Ovary (tissue), 10 donors: ENCODE measurements at places on chromosomes 11 and 22. TPM values are rescaled to one million over a fixed set of nuclear protein-coding genes. Genes with fewer than 3 reads are reported as not detected.

DNA sequence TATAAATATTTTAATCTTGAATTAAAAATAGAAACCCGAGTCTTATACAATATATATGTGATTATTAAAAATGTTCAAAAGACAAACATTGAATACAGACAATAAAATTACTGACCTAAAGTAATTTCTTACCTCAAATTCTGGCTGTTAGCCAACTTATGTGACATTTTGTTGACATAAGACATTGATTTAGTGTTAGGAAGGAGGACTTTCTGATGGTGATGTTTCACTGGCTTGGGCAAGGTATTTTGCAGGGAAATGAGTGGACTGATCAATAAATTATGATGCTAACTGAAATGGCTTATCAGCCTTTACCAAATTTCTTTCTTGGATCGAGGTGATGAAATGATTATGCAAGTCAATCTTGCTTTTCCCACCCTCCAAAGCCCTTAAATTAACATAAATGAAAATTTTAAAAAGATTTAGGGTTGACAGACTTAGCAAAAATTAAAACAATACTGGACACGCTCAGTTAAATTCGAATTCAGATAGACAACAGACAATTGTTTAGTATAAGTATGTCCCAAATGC is 33.2 kb upstream of the FZD4 start:
- no peak for DNase-seq
- no peaks in the 10 kb centered on the region for H3K36me3 ChIP-seq
- H3K27ac ChIP-seq: no peak overlapping the region
- H3K27me3 ChIP-seq: no peaks in the 10 kb centered on the region
- no peak overlapping the region for H3K4me3 ChIP-seq
- peaks cover 6% of the 10 kb centered on the region for H3K4me1 ChIP-seq

DNA sequence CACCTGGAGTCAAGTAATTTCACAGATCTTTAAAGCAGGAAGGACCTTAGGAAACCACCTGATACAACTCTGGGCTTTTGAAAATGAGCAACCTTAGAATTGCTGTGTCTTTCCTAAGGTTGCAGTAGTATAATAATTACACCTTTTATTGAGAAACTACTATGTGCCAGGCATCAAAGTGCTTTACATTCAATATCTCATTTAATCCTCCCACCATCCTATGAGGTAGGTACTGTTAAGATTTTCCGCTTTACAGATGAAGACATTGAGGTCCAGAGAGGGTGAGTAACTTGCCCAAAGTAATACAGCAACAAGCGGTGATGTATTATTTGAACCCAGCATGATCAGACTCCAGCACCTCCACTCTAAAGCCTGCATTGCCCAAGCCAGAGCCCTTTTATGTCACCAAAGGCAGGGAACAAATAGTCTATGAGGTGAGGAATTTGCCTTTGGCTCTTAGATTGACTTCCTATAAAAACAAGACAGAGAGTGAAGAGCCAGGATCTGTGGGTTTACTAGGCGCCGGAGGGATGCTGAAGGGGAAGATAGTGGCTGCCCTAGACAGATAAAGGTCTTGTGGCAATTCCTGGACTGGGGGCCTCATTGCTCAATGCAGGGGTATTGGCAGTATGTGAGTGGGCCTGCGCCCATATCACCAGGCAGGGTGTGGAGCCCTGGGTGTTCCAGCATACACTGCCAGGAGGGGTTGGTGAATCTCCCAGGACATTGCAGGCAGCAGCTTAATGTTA is 157.1 kb downstream of the FBXO7 start:
- no peak overlapping the region for H3K4me3 ChIP-seq
- no peaks in the 10 kb centered on the region for H3K27me3 ChIP-seq
- H3K27ac ChIP-seq: no peak overlapping the region
- H3K36me3 ChIP-seq: no peaks in the 10 kb centered on the region
- H3K4me1 ChIP-seq: no peaks in the 10 kb centered on the region

- H3K36me3 ChIP-seq: no peaks in the 10 kb centered on the region
- no peaks in the 10 kb centered on the region for H3K4me1 ChIP-seq
- no peak for DNase-seq
Observed at GRCh38 chr11:120054016-120054752, 83.7 kb downstream of the TRIM29 start.

DNA sequence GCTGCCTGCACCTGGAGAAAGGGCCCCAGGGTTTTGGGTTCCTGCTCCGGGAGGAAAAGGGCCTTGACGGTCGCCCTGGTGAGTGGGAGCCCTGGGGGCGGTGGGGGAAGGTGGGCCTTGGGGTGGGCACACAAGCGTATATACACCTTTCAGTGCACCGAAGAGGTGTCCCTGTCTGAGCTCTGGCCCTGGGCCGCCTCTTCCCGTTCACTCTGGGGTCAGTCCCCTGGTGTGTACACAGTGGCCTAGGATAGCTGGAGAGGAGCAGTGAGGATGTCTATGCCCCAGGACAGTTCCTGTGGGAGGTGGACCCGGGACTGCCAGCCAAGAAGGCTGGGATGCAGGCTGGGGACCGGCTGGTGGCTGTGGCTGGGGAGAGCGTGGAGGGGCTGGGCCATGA is 2.8 kb downstream of the NHERF4 start:
- H3K27ac ChIP-seq: no peak overlapping the region
- H3K4me1 ChIP-seq: no peaks in the 10 kb centered on the region
- H3K36me3 ChIP-seq: no peaks in the 10 kb centered on the region

- no peak overlapping the region for H3K27ac ChIP-seq
- H3K4me3 ChIP-seq: no peak overlapping the region
- peaks cover 5% of the 10 kb centered on the region for H3K4me1 ChIP-seq
- DNase-seq: peak; percentile 31
- H3K36me3 ChIP-seq: no peaks in the 10 kb centered on the region
Observed at GRCh38 chr11:67633758-67634365, 4.1 kb upstream of the NUDT8 start.

DNA sequence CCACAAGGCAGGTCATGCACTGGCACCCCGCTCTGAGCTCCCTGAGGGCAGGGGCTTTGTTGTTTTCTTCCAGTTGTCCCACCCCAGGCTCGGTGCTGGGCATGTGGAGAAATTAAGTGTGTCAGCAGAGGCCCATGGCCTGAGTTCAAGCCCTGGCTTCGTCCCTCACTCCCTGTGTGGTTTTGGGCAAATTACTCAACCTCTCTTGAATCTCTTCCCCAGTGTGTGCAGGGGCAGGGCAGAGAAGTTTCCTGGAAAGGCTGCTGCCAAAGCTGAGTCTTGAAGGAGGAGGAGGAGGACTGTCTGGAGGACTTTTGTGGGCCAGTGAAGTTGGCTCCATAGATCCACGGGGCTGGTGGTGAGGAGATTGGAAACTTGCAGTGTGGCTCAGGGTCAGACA is 138.1 kb upstream of the E2F8 start:
- no peaks in the 10 kb centered on the region for H3K27me3 ChIP-seq
- H3K36me3 ChIP-seq: no peaks in the 10 kb centered on the region
- H3K4me3 ChIP-seq: no peak overlapping the region
- H3K4me1 ChIP-seq: no peaks in the 10 kb centered on the region

GRCh38 chr11:37788141-37788877 is 1190.3 kb upstream of the RAG2 start:
- no peaks in the 10 kb centered on the region for H3K4me1 ChIP-seq
- H3K36me3 ChIP-seq: no peaks in the 10 kb centered on the region
- no peak overlapping the region for H3K4me3 ChIP-seq
- H3K27me3 ChIP-seq: no peaks in the 10 kb centered on the region

DNA sequence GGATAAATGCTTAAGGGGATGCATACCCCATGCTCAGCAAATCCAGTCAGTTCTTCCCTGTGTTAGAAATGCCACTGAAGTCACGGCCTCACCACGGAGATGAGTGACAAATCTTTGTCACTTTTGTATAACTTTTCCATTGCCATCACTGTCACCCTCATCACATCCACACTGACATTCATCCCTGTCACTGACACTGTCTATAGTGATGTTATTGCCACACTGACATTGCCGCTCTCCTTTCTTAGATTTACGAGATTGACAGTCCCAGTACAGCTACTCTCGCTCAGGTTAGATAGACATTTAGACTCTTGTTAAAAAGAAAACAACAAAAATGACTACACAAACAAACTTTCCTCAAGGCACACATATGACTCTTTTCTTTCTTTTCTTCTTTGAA is 910.7 kb upstream of the CNTN5 start:
- no peaks in the 10 kb centered on the region for H3K27me3 ChIP-seq
- no peaks in the 10 kb centered on the region for H3K36me3 ChIP-seq
- DNase-seq: no peak
- H3K27ac ChIP-seq: no peak overlapping the region
- H3K4me3 ChIP-seq: no peak overlapping the region
- H3K4me1 ChIP-seq: no peaks in the 10 kb centered on the region

DNA sequence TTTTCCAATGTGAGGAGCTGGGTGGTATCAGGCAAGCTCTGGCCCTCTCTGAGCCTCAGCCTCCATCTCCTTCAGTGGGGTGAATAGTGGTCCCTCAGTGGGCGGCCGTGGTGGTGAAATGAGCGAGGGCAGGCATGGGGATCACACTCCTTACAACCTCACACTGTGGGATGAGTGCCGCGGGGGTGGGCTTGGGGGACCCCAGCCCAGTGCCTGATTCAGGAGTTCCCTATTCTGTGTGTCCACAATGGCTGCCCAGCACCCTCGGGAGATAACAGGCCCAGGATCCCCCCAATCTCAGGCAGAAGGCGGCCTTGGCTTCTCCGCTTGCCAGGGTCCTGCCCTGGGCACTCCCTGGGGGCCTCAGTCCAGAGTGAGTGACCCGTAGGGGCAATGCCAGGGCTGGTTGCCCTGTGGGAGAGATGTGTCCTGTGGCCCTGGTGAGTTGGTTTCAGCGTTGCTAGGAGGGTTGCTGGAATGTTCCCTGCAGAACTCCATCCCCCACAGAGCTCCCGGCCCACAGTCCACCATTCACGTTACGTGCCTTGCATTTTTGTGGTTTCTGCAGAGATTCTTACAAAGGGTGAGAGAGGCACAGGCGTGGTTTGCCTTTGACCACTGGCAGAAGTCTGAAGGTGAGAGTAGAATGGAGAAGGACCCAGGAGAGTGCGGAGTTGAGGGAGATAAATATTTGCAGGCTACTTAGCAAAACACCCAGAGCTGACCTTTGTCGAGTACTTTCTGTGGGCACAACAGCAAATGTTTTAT is 2.9 kb downstream of the ALDH3B1 start:
- no peaks in the 10 kb centered on the region for H3K36me3 ChIP-seq
- H3K4me1 ChIP-seq: peaks cover 10% of the 10 kb centered on the region
- DNase-seq: peak; percentile 59
- no peak overlapping the region for H3K4me3 ChIP-seq
- no peak overlapping the region for H3K27ac ChIP-seq

- H3K4me1 ChIP-seq: no peaks in the 10 kb centered on the region
- no peak for DNase-seq
- no peaks in the 10 kb centered on the region for H3K27me3 ChIP-seq
- no peak overlapping the region for H3K4me3 ChIP-seq
- no peak overlapping the region for H3K27ac ChIP-seq
Observed at GRCh38 chr11:35605706-35606105, 12.6 kb upstream of the FJX1 start.

DNA sequence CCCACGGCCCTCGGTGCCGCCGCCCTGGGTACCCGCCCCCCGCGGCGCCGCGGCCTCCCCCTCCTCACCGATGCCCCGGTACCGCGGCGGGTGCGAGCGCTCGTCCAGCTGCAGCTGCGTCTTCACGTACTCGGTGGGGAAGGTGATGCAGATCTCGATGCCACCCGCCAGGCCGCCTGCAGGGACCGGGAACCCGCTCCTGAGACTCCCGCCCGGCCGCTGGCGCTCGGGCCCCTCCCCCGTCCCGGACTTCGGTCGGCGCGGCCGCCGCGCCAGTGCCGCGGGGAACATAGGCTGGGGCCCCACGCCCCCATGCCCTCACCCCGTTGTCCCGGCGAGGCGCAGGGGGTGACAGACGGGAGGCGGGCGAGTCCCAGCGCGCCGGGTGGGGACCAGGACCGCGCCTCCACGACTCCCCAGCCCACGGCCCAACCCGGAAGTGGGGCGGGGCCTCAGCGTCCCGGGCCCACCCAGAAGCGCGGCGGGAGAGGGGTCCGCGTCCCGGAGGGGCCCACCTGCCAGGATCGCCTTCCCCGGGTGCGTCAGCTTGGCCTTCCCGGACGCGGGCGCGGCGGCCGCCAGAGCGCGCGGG is 375 bp downstream of the SLC25A1 start:
- no peaks in the 10 kb centered on the region for H3K36me3 ChIP-seq
- H3K4me3 ChIP-seq: peak overlapping the region; percentile 86
- peak overlapping the region; percentile 91 for H3K27ac ChIP-seq
- DNase-seq: no peak
- no peaks in the 10 kb centered on the region for H3K27me3 ChIP-seq

- DNase-seq: no peak
- no peak overlapping the region for H3K27ac ChIP-seq
- no peak overlapping the region for H3K4me3 ChIP-seq
- no peaks in the 10 kb centered on the region for H3K27me3 ChIP-seq
- H3K36me3 ChIP-seq: no peaks in the 10 kb centered on the region
Observed at GRCh38 chr11:27926486-27926885, 181.5 kb downstream of the KIF18A start.

GRCh38 chr11:20360650-20361049 is 2.9 kb upstream of the HTATIP2 start:
- no peak for DNase-seq
- H3K4me1 ChIP-seq: peaks cover 4% of the 10 kb centered on the region
- no peak overlapping the region for H3K27ac ChIP-seq
- no peaks in the 10 kb centered on the region for H3K27me3 ChIP-seq

DNA sequence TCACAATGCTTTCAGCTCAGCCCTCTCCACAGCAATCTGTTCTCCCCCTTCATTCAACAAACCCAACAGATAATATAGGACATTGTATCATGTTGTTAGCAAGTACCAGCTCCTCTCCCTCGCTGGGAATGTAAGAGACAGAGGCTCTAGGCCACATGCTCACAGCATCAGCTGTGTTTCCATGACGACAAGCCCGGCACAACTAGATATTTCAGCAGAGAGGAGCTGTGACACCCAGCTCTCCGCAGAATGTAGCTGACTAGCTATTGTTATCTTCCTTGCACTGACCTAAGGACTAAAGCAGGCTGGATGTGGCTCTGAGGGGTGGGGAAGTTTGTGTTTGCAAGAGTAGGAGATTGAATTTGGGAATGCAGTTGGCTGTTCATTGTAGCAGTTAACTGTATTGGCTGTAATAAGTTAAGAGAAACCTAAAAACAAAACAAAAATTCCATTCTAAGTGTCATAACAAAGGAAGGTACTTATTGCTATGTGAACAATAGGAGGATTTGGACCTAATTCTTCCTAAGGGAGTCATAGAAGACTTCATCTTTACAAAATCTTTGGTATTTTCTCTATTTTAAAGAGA is 28.0 kb upstream of the RRAS2 start:
- no peak overlapping the region for H3K4me3 ChIP-seq
- peaks cover 3% of the 10 kb centered on the region for H3K4me1 ChIP-seq
- peak; percentile 42 for DNase-seq
- H3K36me3 ChIP-seq: no peaks in the 10 kb centered on the region
- H3K27me3 ChIP-seq: no peaks in the 10 kb centered on the region

GRCh38 chr11:92206441-92206840 is 18.2 kb upstream of the FAT3 start:
- H3K4me1 ChIP-seq: no peaks in the 10 kb centered on the region
- H3K36me3 ChIP-seq: no peaks in the 10 kb centered on the region
- H3K27me3 ChIP-seq: no peaks in the 10 kb centered on the region
- DNase-seq: no peak

WDR74 gene
- 39.4 TPM for polyA plus RNA-seq

OR4C16 gene
- not detected for polyA plus RNA-seq

UBTFL1 gene
- not detected for polyA plus RNA-seq

SCN2B gene
- 0.38 TPM for polyA plus RNA-seq

CRYBB3 gene
- polyA plus RNA-seq: not detected

CARD10 gene
- polyA plus RNA-seq: 7.9 TPM

SMIM38 gene
- polyA plus RNA-seq: 0.43 TPM

C1QTNF4 gene
- not detected for polyA plus RNA-seq

TMEM109 gene
- polyA plus RNA-seq: 145 TPM

SIK2 gene
- 26.8 TPM for polyA plus RNA-seq

NTM gene
- polyA plus RNA-seq: 0.16 TPM

ABCC8 gene
- 0.38 TPM for polyA plus RNA-seq
